ENCODE measurements at places on chromosomes 2 and 18.

DNA sequence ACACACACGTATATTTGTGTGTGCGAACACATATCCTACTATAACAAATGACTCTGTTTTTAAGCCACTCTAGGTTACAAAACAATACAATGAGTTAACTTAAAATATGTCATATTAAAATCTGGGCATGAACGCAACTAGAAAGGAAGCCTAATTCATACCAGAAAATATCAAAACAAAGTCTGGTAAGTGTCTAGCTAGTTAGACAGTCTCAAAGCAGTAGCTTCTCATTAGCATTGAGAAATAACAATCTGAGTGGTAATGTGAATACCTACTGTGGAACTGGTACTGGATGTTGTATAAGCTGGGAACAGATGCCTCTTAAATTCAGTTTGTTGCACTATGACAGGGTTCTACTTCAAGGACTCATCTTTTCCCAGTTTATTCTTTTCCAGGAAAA is 32.5 kb upstream of the WIPF1 start:
- no peak for DNase-seq

DNA sequence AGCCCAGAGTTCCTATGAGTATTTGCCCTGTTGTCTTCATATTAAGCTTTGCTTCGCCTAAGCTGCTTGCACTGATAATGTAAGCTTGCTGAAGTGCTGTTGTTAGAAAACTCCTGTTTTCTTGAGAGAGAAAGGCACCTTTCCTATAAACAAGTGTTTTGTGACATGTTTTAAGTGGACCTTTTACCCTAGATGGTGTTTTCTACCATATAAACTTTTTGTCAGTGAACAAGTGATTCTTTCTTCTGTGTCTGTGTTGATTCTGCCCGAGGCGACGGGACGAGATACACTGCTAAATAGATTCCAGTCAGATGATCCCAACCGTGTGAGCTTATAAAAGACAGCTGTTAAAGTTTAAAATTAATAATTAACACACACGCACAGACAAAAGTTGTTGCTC is 24.1 kb downstream of the CABLES1 start:
- DNase-seq: no peak

DNA sequence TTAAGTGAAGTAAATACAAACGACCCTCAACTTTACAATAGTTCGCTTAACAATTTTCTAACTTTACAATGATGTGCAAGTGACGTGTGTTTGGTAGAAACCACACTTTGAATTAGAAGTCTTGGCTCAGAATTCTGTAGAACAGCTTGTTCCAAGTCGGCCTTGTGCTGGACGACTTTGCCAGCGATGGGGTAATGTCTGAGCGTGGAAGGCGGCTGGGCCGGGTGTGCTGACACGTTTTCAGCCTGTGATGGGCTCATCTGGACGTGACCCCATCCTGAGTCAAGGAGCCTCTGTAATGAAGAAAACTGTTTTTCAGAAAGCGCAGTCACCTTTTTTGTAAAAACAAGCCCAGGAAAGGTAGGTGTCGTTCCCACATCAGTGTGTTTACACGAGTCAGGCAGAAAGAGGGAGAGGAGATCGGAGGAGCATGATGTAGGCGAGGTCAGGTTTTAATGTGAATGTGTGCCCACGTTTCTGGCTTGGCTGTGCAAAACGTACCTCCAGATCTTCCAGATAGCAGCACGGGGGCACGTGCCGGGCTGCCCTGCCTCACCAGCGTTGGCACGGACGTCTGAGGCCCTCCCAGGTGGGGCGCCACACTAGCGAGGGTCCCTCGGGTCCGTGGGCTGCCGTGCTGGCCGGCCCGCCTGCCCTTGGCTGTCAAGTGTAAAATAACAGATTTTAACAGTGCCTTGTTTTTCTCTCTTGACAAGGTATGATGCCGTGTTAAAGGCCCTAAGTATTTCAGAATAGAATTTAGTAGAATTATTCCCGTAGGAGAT is 54.6 kb downstream of the CTDP1 start:
- DNase-seq: no peak

- DNase-seq: no peak
Measured at GRCh38 chr2:198611201-198611600, 806.8 kb downstream of the PLCL1 start.

- DNase-seq: no peak
Measured at GRCh38 chr2:85830645-85831044, 58.1 kb downstream of the ST3GAL5 start.

GRCh38 chr2:71067567-71068217 is 756 bp upstream of the NAGK start:
- no peak for DNase-seq

- no peak for DNase-seq
Measured at GRCh38 chr18:39184176-39184575, 1618.6 kb upstream of the CELF4 start.

DNA sequence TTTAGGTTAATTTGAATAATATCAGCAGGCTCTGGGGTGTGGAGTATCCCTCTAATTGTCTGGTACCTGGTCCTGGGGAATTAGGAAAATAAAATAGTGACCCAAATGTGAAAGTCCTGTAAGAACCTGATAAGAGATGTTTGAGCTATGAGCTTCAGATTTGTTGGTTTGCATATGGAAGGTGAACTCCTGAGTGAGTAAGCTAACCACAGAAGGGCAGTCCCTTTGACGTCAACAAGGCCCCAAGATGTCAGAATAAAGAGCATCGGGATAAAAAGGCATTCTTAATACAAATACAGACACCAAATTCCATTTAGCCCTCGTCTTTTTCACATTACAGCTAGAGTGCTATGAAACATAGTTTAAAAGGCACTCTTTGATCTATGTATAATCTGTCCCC is 1366.3 kb upstream of the TMEFF2 start:
- no peak for DNase-seq

DNA sequence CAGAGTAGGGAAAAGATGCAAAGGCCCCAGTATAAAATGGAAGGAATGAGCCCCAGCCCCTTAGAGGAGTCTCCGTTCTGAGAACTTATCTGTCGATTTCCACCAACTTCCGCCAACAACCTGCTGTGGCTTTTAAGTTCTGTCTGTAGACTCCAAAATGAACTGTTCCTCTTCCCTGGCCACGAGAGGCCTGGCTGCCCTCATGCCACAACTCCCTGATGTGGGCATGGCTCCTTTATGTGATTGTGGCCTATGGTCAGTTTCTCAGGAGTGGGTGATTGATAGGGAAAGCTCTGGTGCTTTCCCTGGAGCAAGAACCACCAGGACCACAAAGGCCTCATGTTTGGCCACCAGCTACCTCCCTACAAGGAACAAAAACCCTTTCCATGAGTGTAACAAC is 18.8 kb upstream of the CD207 start:
- no peak for DNase-seq

DNA sequence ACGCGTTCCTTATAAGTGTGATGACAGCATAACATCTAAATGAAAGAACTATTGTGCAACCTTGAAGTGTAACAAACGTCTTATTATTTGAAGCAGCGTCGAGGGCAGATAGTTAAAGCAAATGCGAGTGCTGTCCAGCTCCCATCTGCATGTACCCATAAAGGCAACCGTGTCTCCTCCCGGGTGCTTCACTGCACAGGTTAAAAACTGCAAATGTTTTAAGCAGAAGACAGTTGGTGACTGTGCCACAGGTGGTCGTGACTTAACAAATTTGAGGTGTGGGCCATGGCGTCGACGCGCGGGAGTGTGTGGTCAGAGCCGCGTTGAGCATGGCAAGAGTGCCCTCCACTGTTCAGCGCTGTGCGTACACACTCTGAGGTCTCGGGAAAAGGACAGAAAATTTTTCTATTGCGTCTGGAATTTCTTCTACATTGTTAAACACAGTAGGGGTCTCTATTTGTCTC is 6.4 kb downstream of the SALL3 start:
- DNase-seq: no peak

DNA sequence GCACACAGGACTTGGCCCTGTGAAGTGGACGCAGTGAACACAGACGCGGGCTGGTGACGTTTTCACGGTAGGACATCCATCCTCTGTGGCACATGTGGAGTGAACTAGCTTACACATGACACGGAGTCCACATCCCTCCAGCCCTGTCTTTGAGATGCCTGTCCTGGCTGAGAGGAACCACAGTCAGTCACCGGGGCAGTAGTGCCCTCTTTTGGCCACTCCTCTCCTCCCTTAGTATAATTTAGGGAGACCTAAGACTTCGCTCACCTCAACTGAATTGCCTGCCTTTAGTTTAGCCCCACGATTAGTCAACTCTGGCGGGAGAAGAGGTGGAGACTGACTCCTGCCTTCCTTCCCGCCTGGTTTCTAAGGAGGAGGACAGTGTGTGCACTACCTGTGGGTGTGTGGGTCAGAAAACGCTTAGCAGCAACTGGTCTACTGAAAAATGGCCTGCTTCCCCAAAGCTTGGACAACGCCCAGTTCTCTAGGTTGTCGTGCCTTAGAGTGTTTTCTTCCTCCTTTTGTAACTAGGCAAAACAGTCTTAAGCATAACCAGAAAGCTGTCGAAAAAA is 70.6 kb downstream of the MBP start:
- DNase-seq: no peak

GRCh38 chr2:151260573-151261230 is 961 bp downstream of the RBM43 start:
- DNase-seq: peak; percentile 26

DNA sequence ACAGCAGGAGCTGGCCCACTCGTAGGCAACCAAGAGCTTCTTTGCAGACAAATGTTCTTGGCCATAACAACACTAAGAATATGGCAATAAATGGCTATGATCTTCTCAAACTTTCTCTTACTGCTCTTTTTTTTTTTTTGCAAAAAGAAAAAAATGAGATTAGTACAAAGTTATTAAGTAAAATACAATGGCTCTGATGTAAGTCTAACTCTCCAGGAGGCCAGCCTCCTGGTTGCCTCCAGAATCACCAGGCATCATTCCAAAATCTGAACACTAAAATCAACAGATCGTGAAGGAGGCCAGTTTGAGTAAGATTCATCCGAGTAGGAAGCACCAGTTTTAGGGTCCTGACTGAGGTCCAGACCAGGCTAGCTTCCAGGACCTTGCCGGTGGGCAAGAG is 20.8 kb upstream of the FIGN start:
- no peak for DNase-seq

DNA sequence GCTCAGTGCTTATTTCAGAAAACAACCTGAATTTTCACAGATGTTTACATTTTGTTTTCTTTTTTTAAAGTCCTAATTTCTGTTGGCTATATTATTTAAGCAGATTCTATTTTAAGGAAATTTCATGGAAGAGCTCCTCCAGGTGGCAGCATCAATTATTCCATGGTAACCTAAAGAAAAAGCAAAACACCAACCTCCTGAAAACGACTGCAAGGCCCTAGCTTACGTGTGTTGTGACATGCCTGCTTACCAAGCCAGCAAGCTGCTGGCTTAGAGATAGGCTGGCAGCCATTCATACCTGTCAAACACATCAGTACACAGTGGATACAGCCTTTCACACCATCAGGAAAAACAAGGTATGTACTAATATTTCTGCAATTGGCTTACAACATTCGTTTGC is 64.9 kb downstream of the LPIN2 start:
- no peak for DNase-seq

DNA sequence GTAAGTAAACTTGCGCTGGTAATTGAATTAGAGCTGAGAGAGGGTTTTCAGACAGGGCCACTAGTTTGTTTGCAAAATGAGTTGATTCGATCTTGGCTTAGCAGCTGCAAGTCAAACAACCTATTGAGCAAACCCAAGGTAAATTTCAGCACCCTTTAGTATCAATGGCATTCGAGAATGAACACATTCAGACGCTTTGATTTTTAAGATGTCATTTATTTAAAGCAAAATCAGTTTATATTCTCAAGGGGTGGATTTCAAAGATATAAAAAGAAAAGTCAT is 44.2 kb downstream of the TGIF1 start:
- no peak for DNase-seq

- DNase-seq: no peak
Measured at GRCh38 chr2:157324331-157324843, 1.2 kb downstream of the ERMN start.

- DNase-seq: no peak
Measured at GRCh38 chr2:200172944-200173581, 133.4 kb upstream of the SPATS2L start.

DNA sequence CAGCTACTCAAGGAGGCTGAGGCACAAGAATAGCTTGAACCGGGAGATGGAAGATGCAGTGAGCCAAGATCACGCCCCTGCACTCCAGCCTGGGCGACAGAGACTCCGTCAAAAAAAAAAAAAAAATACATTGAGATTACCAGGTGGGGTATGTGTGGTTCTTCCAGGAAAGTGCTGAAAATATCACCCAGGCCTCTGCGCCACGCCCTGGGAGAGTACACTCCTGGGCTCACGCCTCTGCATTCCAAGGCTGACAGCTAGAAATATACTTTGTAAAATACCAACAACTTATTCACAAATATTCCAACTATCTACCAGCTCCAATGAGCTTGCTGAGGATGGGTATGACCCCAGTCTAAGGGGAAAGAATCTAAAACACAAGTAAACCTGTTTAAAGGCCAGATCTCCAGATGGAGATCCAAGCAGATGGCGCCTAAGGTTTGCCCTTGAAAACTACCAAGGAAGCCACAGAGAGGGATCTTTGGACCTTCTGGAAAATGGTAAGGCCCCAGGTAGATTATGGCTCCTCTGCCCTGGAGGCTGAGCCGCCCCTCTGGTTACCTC is 21.6 kb upstream of the B3GNT7 start:
- no peak for DNase-seq

GRCh38 chr2:203804070-203804469 is 63.5 kb upstream of the CTLA4 start:
- peak; percentile 97 for DNase-seq

DNA sequence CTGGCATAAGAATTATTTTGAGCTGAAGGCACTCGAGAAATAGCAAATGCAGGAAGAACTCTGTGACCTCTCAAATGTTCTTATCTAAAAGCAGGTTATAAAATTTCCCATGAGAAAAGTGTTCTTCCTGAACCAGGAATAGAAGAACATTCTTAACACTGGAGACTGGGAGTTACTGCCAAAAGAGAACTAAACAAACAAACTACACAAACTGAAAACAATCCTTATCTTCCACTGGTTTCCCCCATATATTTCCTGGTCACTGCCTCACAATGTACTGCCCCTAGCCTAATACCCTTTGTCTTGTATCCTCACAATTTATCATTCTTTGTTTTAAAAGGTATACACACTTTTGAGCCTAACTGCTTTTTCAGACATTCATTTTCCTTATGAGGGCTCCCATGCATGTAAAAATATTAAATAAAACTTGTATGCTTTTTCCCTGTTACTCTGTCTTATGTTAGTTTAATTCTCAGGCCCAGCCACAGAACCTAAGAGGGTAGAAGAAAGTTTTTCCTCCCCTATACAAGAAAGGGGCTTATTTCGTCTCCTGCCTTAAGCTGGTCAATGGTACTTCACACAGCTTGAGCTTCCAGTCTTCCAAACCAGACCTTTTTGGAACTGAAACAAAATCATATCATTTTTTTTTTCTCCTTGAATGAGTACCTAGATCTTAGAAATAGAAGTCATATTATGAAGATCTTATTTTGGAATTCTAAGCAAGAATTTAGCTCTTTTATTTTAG is 110.6 kb downstream of the MSTN start:
- no peak for DNase-seq
